Fibroblast of skin of right quadriceps (primary cell): ENCODE measurements at places on chromosomes 16 and 17.

- peak; percentile 65 for DNase-seq
These were observed 5.6 kb downstream of the PNPO start for GRCh38 chr17:47946929-47947397.

DNA sequence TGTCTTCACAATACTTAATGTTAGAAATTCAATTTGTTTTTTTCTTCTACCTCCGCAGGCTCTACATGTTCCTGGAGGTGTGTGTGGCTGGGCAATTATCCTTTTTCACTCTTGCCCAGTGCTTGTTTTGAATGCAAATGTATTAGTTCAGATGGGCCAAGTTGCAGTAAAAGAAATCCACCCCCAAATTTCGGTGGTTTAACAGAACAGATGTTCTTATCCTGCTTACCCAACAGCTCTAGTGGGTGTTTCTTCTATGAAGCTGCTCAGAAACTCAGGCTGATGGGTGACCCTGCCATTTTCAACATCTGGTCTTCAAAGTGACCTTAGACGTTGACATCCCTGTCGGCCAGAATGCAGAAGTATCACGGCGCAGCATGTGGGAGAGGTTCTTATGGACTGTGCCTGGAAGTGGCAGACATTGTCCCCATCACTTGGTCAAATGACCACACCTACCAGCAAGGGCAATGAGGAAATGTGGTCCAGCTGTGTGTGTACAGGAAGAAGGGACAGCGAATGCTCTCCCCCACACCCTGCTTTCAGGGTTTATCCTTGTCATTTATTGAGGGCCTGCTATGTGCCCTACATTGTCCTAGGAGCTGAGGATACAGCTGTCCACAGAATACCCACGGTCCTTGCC is 157.3 kb downstream of the CDH13 start:
- DNase-seq, result no peak

DNA sequence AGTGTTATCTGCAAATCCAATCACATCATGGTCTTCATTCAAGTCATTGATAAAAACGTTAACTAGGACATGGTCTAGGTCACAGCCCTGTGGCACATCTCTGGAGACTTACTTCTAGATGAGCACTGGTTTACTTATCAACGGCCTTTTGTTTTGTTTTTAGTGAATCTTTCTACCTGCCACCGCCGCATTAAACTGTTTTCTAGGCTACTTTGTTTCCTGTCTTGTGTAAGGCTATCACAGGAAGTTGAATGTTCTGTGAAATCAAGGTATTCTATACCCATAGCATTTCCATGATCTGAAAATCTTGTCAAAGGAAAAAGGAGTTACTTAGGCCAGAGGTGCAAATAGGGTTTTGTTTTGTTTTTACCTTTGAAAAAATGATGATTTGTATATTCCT is 26.9 kb downstream of the SOCS3 start:
- DNase-seq, result no peak

- DNase-seq, result no peak
These were observed 6.0 kb upstream of the GRB2 start for GRCh38 chr17:75411328-75412067.

DNA sequence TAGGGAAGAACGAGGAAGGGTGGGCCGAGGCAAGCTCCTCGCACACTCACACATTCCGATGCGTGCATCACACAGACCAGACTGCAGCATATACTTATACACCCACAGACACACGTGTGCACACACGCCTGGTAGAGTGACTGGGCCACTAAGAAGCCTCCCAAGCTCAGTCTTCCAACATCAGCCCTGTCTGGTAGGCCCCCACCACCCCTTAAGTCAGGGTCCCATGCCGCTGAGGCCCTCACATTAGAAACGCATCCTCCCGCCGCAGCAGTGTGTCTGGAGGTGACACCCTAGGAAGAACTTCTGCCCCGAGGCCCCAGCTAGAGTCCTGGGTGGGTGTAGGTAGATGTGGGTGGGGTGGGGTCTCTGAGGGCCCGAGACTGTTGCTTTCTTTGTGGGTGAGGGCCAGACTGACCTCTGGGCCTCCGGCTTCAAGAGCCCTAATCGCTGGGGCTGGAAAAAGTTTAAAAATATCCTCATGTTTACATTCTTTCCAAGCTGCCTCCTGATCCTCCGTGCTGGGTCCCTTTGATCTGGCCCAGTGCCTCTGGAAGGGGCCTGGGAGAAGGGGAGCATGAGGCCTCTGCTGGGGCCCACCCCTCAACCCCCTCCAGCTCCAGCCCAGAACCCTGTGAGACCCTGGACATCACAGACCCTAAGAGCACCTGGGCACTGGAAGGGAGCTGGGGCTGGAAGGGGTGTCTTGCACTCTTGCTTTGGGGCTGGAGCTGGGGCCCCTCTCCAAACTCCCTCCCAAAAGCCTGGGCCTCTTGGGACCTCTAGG is 13.6 kb downstream of the CDH16 start:
- no peak for DNase-seq

DNA sequence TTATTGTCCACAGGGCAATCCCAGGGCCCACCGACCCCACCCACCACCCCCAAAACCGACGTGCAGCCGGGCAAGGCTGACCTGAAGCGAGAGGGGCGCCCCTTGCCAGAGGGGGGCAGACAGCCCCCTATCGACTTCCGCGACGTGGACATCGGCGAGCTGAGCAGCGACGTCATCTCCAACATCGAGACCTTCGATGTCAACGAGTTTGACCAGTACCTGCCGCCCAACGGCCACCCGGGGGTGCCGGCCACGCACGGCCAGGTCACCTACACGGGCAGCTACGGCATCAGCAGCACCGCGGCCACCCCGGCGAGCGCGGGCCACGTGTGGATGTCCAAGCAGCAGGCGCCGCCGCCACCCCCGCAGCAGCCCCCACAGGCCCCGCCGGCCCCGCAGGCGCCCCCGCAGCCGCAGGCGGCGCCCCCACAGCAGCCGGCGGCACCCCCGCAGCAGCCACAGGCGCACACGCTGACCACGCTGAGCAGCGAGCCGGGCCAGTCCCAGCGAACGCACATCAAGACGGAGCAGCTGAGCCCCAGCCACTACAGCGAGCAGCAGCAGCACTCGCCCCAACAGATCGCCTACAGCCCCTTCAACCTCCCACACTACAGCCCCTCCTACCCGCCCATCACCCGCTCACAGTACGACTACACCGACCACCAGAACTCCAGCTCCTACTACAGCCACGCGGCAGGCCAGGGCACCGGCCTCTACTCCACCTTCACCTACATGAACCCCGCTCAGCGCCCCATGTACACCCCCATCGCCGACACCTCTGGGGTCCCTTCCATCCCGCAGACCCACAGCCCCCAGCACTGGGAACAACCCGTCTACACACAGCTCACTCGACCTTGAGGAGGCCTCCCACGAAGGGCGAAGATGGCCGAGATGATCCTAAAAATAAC is 3.0 kb downstream of the SOX9 start:
- DNase-seq, result no peak
